ENCODE measurements at places on chromosomes 12 and 14. TPM values are rescaled to one million over a fixed set of nuclear protein-coding genes. Genes with fewer than 3 reads are reported as not detected.

GRCh38 chr12:11026118-11026517 is 3.7 kb upstream of the TAS2R19 start:
- H3K36me3 ChIP-seq, result no peaks in the 10 kb centered on the region
- no peak overlapping the region for H3K4me3 ChIP-seq
- no peaks in the 10 kb centered on the region for H3K4me1 ChIP-seq
- no peak overlapping the region for H3K27ac ChIP-seq
- no peaks in the 10 kb centered on the region for H3K27me3 ChIP-seq
- no peak for DNase-seq

DNA sequence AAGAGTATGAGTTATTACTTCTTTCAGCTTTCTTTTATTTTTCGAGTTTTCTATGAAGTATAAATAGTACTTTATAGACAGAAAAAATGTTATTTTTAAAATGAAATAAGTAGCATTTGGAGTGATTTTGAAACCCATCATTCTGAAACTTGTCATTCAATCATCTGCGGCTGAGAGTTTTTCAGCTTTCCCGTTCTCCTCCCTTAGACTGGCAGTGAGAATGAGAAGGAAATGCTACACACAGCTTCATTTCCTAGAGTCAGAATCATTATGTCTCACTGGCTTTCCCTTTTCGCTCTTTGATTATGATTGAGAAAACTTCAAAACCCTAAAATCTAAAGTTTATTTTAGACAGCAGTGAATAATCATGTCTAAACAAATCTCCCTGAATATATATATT is 33.7 kb upstream of the GNPNAT1 start:
- no peak overlapping the region for H3K27ac ChIP-seq
- no peaks in the 10 kb centered on the region for H3K27me3 ChIP-seq
- DNase-seq, result no peak
- H3K36me3 ChIP-seq, result no peaks in the 10 kb centered on the region

DNA sequence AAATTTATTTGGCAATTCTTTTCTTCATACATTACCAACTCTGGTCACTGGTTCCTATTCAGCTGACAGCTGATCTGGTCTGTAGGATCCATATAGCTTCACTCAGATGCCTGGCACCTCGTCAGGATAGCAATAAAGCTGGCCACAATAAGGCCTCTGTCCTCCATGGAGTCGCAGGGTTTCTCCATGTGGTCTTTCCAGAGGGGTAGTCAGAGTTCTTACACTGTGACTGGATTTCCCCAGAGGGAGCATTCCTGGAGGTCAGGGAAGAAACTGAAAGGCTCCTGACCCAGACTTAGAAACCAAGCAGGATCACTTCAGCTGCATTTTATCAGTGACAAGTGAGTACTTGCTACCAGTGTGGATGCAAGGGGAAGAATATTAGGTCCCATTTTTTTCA is 34.9 kb upstream of the SIX1 start:
- H3K27me3 ChIP-seq, result peaks cover 2% of the 10 kb centered on the region

DNA sequence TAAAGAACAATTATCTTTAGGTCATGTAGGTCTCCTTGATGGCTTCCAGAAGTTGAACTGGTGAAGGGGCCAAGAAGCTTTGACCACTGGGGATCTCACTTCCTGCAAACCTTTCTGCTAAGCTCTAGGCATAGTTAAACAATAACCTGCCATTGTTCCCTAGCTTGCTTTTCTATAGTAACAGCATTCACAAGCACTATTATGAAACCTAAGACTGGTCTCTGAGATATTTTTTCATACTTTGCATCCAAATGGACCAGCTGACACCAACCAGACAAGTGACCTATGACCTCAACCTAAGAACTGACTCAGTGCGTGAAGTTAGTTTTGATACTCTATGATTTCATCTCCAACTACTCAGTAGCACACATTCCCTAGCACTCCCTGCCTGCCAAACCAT is 129.1 kb downstream of the PTPRB start:
- H3K36me3 ChIP-seq, result no peaks in the 10 kb centered on the region
- no peak overlapping the region for H3K27ac ChIP-seq
- no peak for DNase-seq
- H3K4me1 ChIP-seq, result no peaks in the 10 kb centered on the region
- H3K4me3 ChIP-seq, result no peak overlapping the region

DNA sequence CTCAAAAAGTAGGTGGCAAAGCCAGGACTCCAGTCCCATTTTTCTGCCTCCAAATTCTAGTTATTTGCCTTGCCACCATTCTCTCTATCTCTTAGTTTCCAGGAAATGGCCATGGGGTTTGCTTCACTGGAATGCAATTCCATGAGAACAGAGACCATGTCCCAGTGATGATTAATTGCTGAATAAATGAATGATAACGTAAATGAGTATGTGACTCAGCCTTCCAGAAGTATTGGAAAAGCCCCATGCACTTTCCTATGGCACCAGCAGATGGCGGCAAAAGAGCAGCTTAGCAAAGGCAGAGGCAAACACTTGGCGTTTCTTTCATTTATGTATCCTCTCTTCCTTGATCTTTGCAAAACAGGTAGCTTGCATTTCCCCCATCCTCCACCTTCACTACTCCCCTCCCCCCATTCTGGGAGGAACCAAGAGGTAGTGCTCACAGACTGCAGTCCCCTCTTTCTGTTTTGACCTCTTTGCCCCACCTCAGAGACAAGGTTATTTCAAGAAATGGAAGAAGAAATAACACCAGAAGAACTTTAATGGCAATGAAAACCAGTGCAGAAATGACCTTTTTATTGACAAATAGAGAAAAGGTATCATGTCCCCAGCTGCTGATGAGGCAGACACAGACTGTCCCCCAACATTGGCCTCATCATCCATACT is 21.3 kb downstream of the TBX3 start:
- H3K36me3 ChIP-seq, result no peaks in the 10 kb centered on the region
- no peaks in the 10 kb centered on the region for H3K4me1 ChIP-seq
- peak; percentile 34 for DNase-seq
- H3K27ac ChIP-seq, result no peak overlapping the region
- no peak overlapping the region for H3K4me3 ChIP-seq

DNA sequence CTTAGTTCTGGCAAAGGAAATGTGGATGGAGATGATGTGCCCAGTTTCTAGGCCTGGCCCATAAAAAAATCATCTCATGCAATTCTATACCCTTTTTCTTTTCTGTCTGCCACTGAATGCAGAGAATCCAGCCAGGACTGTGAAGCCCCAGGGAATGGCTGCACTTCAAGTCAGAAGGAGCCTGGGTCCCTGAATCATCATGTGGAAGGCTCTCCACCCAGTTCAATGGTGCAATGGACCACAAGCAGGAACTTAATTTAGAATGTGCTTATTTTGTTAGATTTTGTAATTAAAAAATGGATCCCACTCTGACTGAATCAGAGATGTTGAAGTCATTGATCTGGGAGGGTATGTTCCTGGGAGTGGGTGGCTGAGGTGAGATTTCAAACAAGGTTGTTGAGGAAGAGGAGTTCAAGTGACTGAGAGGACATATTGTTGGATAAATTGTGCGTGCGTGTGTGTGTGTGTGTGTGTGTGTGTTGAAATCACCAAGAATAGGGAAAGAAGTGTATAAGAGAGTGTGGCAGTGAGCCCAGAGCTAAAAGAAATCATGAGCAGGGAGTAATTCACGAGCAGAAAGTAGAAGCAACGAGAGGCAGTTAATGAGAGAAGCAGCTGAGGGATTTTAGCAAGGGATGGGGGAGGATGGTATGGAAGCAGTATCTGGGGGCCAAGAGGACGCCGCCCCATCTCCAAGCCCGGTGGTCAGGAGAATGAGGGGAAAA is 125.4 kb downstream of the TMX1 start:
- H3K4me1 ChIP-seq, result no peaks in the 10 kb centered on the region
- H3K36me3 ChIP-seq, result no peaks in the 10 kb centered on the region
- H3K27me3 ChIP-seq, result no peaks in the 10 kb centered on the region
- DNase-seq, result no peak

DNA sequence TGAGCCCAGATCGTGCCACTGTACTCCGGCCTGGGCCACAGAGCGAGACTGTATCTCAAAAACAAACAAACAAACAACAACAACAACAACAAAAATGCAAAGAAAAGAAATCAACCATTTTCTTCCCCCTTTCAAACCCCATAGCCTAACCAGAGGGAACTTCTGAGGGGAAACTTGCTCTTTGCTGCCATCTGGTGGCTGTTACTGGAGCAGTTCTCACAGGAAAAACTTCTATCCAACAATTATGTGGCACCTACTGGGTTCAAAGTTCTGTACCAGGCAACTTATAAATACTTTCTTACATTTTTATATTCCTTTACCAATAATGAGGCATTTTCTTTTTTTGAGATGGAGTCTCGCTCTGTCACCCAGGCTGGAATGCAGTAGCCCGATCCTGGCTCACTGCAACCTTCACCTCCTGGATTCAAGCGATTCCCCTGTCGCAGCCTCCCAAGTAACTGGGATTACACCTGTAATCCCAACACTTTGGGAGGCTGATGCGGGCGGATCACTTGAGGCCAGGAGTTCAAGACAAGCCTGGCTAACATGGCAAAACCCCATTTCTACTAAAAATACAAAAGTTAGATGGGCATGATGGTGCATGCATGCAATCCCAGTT is 50.9 kb upstream of the BICDL1 start:
- H3K4me3 ChIP-seq, result no peak overlapping the region
- H3K27ac ChIP-seq, result no peak overlapping the region
- no peaks in the 10 kb centered on the region for H3K27me3 ChIP-seq

DNA sequence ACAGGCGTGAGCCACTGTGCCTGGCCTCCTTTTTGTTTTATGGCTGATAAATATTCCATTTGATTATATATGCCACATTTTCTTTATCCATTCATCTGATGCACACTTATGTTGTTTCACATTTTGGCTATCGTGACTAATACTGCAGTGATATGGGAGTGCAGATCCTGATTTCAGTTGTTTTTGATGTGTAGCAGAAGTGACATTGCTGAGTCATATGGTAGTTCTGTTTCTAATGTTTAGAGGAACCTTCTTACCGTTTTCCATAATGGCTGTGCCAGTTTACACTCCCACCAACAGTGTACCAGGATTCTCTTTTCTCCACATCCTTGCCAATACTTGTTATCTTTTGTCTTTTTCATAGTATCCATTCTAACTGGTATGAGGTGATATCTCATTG is 235.9 kb downstream of the ERC1 start:
- H3K27ac ChIP-seq, result no peak overlapping the region
- H3K4me3 ChIP-seq, result no peak overlapping the region
- H3K4me1 ChIP-seq, result no peaks in the 10 kb centered on the region
- H3K36me3 ChIP-seq, result no peaks in the 10 kb centered on the region
- no peak for DNase-seq

GRCh38 chr14:92928258-92928629 is 5.3 kb downstream of the CHGA start:
- no peak overlapping the region for H3K27ac ChIP-seq
- H3K4me1 ChIP-seq, result no peaks in the 10 kb centered on the region
- no peaks in the 10 kb centered on the region for H3K36me3 ChIP-seq
- H3K4me3 ChIP-seq, result no peak overlapping the region

GRCh38 chr14:20624495-20625070 is 16.9 kb downstream of the OR6S1 start:
- H3K4me1 ChIP-seq, result peaks cover 42% of the 10 kb centered on the region
- DNase-seq, result peak; percentile 42
- no peaks in the 10 kb centered on the region for H3K27me3 ChIP-seq
- peak overlapping the region; percentile 59 for H3K4me3 ChIP-seq
- H3K27ac ChIP-seq, result peak overlapping the region; percentile 17

- DNase-seq, result no peak
- H3K27me3 ChIP-seq, result no peaks in the 10 kb centered on the region
- peak overlapping the region; percentile 87 for H3K4me3 ChIP-seq
Measured at GRCh38 chr12:108635997-108636808, 2.5 kb upstream of the SELPLG start.

DNA sequence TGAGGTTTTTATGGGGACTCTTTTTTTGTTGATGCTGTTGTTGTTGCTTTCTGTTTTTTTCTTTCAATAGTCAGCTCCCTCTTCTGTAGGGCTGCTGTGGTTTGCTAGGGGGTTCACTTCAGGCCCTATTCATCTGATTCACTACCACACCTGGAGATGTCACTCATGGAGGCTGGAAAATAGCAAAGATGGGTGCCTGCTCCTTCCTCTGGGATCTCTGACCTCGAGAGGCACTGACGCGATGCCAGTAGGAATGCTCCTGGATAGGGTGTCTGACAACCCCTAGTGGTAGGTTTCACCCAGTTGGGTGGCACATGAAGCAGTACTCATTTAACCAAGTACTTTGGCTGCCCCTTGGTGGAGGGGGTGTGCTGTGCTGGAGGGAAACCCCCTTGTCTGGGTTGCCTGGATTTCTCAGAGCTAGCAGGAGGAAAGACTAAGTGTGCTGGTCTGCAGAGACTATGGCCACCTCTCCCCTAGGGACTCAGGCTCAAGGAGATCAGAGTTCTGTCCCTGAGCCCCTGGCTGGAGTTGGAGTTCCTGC is 745.5 kb downstream of the TMTC2 start:
- no peaks in the 10 kb centered on the region for H3K36me3 ChIP-seq
- DNase-seq, result no peak
- no peaks in the 10 kb centered on the region for H3K27me3 ChIP-seq
- H3K27ac ChIP-seq, result no peak overlapping the region

DNA sequence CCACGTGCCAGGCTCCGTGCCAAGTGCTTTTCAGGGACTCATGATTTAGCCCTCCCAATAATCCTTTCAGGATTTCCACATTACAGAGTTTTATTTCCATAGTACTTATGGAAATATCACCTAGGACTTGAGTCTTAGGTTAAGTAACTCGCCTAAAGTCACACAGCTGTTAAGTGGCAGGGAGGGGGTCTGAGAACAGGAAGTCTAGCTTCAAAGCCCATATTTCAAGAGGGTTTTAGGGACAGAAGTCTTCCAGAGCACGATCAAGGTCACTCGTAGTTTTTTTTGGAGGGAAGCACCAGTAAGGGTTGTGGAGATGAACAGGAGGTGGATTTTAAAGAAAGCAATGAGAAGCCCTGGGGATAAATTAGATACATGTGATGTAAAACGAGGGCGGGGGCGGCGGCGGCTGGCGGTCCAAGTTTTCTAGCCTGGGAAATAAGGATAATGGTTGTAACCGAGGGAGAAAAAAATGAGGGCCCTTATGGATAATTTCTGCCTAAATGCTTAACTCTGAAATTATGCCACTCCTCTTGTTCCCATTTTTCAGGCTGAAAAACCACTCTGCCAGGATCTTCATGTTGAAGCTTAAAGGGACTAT is 192.6 kb upstream of the FOXN3 start:
- no peaks in the 10 kb centered on the region for H3K36me3 ChIP-seq
- DNase-seq, result no peak
- H3K4me3 ChIP-seq, result no peak overlapping the region
- no peaks in the 10 kb centered on the region for H3K27me3 ChIP-seq

GRCh38 chr12:131894981-131895639 is 688 bp downstream of the ULK1 start:
- no peak for DNase-seq
- H3K27me3 ChIP-seq, result no peaks in the 10 kb centered on the region
- H3K27ac ChIP-seq, result peak overlapping the region; percentile 59
- no peaks in the 10 kb centered on the region for H3K36me3 ChIP-seq
- peaks cover 16% of the 10 kb centered on the region for H3K4me1 ChIP-seq
- H3K4me3 ChIP-seq, result peak overlapping the region; percentile 70

- H3K27me3 ChIP-seq, result peaks cover 3% of the 10 kb centered on the region
- H3K36me3 ChIP-seq, result no peaks in the 10 kb centered on the region
- H3K4me1 ChIP-seq, result no peaks in the 10 kb centered on the region
- no peak overlapping the region for H3K27ac ChIP-seq
Measured at GRCh38 chr12:65879878-65880277, 55.6 kb downstream of the HMGA2 start.

GPR68 gene
- 14.2 TPM for total RNA-seq

DBX2 gene
- total RNA-seq, result not detected

CAPZA3 gene
- not detected for total RNA-seq

FGD6 gene
- 0.75 TPM for total RNA-seq

DDX54 gene
- 131 TPM for total RNA-seq

HOXC10 gene
- not detected for total RNA-seq

PLA2G1B gene
- not detected for total RNA-seq

GLIPR1L1 gene
- not detected for total RNA-seq

SERPINA10 gene
- total RNA-seq, result not detected

MBIP gene
- 27.4 TPM for total RNA-seq
